ENCODE measurements at places on chromosomes 11 and 22.
A peak's percentile ranks its signal among the peaks of the same experiment; 100 is the strongest.

DNA sequence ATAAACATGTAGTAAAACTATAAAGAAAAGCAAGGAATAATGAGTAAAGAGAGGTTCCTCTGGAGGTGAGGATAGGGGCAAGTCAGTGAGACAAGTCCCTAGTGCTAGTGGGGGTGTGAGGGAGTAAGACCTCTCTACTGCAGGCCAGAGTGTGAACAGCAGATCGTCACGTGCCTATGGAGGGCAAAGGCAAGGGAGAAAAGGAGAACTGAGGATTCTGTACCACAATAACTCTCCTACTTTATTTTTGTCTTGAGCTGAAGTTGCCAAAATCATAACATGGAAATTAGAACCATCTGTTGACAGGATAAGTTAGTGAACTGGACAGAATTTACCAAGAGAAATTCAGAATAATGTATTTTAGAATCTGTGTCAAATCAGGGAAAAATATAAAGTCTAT, 77.6 kb downstream of the ENTHD1 start:
- no peak for DNase-seq

- peak; percentile 20 for DNase-seq
Observed at GRCh38 chr11:18705651-18706281, 7.2 kb downstream of the TMEM86A start.

- no peak for DNase-seq
Observed at GRCh38 chr11:117005758-117006157, 92.5 kb downstream of the SIK3 start.

GRCh38 chr11:33375688-33376311, 118.6 kb downstream of the HIPK3 start:
- no peak for DNase-seq

- DNase-seq: no peak
Observed at GRCh38 chr22:21697880-21698279, 32.1 kb downstream of the PPIL2 start.

Data from CD4-positive, alpha-beta T cell treated with Interleukin-1 beta for 1 hour (primary cell).